Stimulated activated CD8-positive, alpha-beta memory T cell treated with anti-CD3 and anti-CD28 coated beads, Interleukin-4, amount 100 ng/mL, for 48 hours (primary cell): ENCODE measurements at places on chromosomes 1 and 21.
A peak's percentile ranks its signal among the peaks of the same experiment; 100 is the strongest.

DNA sequence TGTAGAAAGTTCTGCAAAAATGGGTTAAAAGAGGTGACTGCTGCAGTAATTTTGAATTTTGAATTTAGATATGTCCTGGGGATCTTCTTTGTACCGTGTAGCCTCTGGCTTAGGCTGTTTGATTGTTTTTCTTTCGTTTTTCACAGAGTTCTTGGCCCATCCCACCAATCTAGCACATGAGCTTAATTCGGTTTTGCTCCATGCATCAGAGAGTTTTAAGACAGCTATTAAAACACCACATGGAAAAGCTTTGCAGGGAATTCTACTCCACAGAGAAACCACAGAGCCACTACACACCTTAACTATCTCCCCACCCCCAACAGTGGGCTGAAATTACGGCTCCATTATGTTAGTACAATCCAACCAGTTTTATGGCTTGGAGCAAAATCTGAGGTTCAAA lies 25.5 kb downstream of the SPAG17 start:
- DNase-seq, result no peak

DNA sequence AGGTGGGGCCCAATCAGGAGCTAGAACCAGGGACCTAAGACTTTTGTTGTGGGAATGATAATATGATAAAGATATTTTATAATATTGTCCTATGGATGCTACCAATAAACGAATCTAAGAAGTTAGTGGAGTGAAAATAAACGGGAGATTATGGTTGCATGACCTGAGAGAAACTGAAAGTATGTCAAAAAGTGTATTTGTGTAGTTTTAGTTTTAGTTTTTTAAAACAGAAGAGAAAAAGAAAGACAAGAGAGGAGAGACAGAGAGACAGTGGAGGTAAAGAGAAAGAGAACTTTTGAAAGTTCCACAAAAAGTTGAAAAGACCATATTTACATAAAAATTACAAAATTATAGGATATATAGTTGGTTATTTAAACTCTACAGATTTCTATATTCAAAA lies 64.1 kb upstream of the TMPRSS15 start:
- no peak for DNase-seq

- no peak for DNase-seq
Measured at GRCh38 chr1:37305841-37306240, 168.5 kb upstream of the ZC3H12A start.

- DNase-seq, result peak; percentile 61
Measured at GRCh38 chr1:145871994-145872924, 13.4 kb upstream of the PIAS3 start.

DNA sequence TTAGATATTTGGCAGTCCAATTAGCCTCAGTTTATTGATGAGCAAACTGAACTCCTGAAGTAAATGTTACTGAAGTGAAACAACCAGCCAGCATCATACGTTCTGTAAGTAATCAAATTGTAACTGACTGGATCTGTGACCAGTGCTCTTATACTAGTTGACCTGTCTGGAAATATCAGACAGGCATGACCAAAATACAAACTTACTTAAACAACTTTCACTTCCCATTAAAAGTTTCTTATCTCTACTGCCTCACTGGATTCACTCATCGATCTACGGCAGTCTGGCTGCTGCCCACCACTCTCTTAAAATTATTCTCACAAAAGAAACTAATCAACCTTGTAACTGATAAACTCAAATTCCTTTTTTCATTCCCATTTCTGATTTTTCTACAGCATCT lies 56.4 kb downstream of the WDR3 start:
- DNase-seq, result no peak

DNA sequence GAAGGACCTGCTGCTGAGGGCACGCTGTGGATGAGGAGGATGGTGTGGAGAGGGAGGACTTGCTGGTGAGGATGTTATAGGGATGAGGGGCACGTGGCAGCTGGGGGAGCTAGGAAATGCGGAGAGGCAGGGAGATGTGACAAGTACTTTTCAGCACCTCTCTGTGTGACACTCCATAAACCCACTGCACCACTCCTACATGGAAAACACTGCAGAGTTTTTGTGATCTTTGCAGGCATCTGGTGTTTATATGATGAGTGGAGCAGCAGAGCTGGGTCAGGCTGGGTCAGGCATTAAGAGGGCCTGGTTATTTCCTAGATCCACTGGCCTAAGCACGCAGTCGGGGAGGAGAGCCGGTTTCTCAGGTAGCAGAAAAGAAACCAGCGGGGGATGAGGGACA lies 167.3 kb upstream of the COA6 start:
- no peak for DNase-seq

GRCh38 chr1:169044971-169045370 lies 61.5 kb upstream of the ATP1B1 start:
- DNase-seq, result no peak

- no peak for DNase-seq
Measured at GRCh38 chr21:45457832-45458172, 52.8 kb downstream of the COL18A1 start.

- no peak for DNase-seq
Measured at GRCh38 chr1:237386362-237387143, 344.6 kb downstream of the RYR2 start.

DNA sequence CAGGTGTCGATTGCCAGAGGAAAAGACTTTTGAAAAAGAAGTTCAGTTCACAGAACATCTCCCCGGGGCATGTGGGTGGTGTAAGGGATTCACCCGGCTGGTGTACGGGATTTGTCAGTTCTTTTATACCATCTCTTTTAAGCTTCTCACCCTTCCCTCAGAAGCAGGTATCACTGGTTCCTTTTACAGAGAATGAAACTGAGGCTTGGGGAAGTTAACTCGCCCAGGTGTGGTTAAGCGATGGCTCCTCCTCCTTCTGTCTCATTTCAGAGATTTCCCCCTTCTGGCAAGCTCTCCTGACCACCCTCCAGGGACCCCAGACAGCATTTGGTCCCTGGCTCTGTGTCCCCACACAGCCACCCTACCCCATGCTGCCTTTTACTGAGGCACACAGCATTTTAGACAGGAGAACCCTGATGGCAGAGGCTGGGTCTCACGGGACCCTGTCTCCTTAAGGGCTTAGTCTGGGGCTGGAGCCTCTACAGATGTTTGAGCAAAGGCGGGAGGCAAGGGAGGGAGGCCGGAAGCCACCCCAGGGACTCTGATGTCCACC lies 2.8 kb upstream of the ECE1 start:
- peak; percentile 76 for DNase-seq

GRCh38 chr1:91022518-91022929 lies 689 bp upstream of the ZNF644 start:
- DNase-seq, result no peak

- no peak for DNase-seq
Measured at GRCh38 chr1:82091729-82092128, 291.0 kb downstream of the ADGRL2 start.

DNA sequence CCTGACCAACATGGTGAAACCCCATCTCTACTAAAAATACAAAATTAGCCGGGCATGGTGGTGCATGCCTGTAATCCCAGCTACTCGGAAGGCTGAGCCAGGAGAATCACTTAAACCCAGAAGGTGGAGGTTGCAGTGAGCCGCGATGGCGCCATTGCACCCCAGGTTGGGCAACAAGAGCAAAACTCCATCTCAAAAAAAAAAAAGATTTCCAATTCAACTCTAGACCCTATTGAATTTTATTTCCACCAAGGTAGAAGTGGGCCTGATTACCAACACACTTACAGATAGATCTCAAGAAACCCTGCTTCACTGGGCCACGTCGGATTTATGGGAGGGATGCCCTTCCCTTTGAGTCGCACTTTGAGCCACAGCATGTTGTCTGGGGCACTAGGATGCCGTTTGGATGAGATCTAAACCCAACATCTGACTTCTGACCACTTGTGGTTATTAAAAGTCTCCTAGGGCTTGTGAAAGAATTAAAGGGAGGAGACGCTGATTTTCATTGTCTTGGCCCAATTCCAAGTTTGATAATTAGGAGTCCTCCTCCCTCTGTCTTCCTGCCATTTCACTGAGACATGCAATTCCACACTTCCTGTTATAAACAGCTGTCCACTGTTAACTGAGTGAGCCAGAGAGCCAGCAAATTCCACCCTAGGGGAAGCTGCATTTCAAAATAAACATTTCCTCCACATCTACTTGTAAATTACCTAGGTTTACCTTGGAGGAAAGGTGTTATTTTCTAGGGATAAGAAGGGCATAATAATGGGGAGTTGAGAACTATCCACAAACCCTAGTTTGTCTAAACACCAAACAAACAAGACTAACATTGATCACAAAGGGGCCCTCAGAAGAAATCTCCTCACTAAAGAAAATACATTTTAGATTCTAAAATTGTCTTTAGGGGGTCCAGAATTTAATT lies 5.2 kb upstream of the RERE start:
- DNase-seq, result peak; percentile 11

DNA sequence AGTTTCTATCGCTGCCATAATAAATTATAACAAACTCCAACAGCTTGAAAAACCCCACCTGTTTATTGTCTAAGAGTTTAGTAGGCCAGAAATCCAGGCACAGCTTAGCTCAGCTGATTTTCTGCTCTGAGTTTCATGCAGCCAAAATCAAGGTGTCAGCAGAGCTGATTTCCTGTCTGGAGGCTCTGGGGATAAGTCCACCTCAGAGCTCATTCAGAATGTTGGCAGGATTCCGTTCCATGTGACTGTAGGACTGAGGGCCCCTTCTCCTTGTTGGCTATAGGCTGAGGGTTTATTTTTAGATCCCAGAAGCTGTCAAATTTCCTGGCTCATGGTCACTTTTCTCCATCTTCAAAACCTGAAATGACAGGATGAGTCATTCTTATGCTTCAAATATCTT lies 91.6 kb upstream of the CHODL start:
- DNase-seq, result no peak

DNA sequence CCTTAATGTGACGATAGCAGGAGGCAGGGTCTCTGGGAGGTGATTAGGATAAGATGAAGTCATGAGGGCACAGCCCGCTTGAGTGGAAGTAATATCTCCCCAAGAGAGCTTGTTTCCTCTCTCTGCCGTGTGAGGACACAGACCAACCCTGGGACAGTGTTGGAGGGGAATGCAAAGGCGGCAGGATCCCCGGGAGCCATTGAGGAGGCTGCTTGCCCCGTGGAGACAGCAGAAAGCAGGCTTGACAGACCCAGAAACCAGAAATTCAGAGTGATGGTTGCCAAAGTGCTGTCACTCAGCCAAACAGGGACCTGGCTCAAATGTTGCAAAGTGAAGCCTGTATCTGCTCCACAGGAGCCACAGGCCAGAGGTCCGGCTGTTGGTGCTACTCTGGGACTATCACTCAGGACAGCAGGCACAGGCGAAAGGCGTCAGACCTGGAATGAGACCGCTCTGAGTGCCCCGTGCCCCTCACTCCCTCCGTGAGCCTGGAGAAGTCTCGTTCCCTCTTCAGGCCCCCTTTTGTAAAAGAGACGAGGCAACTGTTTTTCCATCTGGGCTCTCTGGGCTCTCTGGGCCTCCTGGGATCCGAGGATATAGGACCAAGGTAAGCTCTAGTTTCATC lies 96.6 kb upstream of the VANGL1 start:
- DNase-seq, result no peak

DNA sequence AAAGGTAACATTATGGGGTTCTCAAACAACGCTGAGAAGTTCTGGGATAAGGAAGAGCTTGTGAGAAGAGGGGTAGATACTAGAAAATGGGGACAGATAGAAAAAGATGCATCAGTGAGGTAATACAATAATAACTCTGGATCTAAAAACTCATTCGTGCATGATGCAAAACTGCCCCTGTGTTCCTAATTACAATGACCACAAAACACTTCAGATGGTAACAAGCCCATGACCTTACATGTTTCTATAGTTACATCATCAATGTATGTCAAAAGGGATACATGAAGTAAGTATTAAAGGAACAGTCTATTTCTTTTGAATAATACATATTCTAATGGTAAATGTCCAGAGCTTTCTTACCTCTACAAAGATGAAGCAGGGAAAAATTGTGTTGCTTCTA lies 110.6 kb upstream of the PLPPR5 start:
- no peak for DNase-seq

GRCh38 chr1:10530756-10531495 lies 56.2 kb downstream of the PEX14 start:
- no peak for DNase-seq
